ENCODE measurements at places on chromosomes 5 and 9.

DNA sequence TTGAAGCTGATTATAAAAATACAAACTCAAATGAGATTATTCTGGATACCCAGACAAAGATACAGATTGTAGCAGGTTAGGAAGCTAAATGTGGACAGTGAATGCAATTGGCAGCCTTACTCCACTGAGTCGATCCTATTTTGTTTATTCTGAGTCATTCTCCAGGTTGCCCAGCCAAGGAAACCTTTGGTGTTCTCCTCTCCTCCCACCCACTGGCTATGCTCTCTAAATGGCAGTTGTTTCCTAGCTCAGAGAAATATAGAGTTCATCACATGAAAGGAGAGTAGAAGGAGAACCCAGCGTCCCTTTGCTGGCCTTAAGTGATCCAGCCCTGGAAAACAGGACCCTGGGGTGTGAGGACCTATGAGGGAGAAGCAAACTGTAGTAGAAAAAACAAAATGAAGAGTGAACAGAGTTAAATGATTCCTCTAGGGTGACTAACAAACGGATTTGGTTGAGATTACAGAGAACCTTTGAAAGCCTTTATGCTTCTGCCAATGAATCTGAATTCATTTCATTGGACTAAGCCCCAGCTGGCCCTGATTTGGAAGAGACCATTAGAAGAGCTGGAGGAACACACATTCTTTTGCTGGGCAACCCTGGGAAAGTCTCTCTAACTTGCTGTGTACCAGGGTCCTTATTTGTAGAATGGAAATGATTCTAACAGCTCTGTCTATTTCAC, 95.1 kb downstream of the BRINP1 start:
- DNase-seq = no peak

GRCh38 chr9:15501179-15501578, 9.6 kb downstream of the PSIP1 start:
- no peak for DNase-seq

- DNase-seq = no peak
These were observed 75.6 kb downstream of the VCAN start for GRCh38 chr5:83547161-83547560.

DNA sequence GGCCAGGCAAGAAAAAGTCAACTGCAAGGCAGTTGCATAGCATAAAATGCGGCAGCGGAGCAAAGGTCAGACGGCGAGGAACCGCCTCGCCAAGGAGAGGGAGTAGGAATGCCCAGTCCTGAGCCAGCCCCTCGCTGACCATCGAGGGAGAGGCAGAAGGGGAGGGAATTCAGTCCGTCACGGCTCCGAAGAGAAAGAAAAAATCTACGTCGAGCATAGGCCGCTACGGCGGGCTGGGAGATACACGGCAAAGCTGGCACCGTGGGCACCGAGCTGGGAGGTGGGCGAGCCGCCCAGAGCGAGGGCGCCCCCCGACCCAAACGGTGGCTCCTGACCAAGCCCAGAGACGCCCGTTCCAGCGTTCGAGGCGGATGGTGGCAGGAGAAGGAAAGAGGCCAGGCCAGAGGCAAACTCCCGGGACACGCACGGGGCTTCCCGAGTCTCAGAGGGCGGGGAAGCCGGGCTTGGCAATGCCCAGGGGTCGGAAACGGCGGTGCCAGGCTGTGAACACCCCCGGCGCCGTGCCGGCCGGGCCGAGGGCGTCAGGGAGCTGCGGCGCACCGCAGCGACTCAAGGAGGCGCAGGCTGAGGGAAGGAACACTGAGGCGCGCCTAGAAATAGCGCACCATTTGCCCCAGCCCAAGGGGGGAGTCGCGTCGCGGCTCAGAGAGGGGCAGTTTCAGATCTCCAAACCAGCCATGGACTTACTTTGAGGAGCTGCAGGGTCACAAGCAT, 518 bp downstream of the SPRY4 start:
- peak; percentile 45 for DNase-seq

GRCh38 chr5:172003746-172004145, 2.7 kb downstream of the FBXW11 start:
- no peak for DNase-seq

GRCh38 chr5:96702503-96703383, 40.6 kb downstream of the CAST start:
- peak; percentile 92 for DNase-seq

- DNase-seq = no peak
These were observed 57.5 kb downstream of the ACER2 start for GRCh38 chr9:19466280-19466639.

DNA sequence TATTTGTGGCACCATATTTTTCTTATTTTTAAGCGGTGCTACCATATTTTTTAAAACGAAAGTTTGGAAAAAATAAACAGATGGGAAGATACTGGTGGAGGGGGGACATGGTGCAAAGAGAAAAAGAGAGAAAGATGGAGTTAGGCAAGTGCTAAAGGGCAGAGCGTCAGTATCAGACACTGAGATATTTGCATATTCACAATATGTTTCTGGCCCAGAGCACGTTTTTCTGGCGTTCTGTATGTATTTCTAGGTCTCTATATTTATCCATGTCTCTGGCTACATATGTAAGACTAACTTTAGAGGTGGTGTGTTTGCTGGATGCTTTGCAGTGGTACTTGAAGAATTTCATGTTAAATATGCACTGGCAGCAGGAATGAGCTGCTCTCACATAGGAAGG, 414.0 kb downstream of the TLE4 start:
- no peak for DNase-seq

GRCh38 chr5:38831909-38832308, 13.9 kb upstream of the OSMR start:
- peak; percentile 32 for DNase-seq

GRCh38 chr9:130304643-130305042, 39.1 kb downstream of the HMCN2 start:
- no peak for DNase-seq

Measured in LoVo (cell line).